Calu3 (cell line): ENCODE measurements at places on chromosomes 5 and 9. TPM values are rescaled to one million over a fixed set of nuclear protein-coding genes. Genes with fewer than 3 reads are reported as not detected.

The ANGPTL2 gene
- total RNA-seq = not detected in 2 replicates

DNA sequence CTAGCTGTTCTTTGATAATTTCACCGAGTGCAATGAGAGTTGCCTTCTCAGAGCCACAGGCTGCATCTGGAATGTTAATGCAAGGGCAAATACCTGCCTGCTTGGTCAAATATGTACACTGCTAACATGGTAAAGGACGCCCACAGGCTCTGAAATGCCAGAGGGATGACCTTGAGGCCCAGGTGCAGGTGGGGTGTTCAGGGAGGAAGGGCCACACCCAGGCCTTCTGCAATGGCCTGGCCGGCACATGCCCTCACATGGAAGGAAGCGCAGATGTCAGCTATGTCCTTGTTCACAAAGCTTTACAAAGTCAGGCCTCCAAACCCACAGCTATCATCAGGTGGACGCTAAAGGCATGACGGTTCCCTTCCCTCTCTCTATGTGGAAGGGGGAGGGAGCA lies 48.6 kb downstream of the HRH2 start:
- no peak for DNase-seq

The OTULINL gene
- 3.6 and 5.3 TPM in 2 replicates for total RNA-seq

DNA sequence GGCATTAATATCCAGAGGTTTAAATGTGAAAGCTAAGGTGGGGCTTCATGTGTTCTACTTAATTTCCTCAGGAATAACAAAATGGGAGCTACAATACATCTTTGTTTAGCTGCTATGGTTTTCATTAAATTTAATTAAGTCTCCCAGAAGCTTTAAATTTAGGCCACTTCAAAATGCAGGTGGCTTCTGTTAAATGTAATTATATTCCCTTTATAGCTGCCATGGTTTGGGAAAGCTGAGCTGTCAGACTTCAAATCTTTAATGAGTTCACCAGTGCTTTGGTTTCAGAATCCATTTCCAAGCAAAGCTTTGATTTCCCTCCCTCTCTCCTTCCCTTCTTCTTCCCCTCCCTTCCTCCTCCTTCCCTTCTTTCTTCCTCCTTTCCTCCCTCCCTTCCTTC lies 58.4 kb upstream of the FAM170A start:
- no peak for DNase-seq

DNA sequence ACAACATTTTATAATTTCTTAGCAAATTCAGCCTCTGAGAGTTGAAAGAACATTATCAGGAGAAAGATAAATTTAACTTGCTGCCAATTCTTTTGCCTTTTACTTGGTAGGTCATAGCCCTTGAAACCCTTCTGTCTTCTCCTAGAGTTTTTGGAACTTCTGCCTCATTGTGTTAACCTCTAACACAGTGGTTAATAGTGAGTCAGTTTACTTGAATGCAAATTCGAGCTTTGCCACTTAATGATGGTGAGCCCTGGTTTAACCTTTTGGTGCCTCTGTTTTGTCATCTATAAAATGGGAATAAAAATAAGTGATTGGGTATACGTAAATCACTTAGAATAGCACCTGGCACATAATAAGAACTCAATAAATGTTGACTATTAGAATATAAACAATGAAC lies 1.8 kb upstream of the INIP start:
- no peak for DNase-seq

DNA sequence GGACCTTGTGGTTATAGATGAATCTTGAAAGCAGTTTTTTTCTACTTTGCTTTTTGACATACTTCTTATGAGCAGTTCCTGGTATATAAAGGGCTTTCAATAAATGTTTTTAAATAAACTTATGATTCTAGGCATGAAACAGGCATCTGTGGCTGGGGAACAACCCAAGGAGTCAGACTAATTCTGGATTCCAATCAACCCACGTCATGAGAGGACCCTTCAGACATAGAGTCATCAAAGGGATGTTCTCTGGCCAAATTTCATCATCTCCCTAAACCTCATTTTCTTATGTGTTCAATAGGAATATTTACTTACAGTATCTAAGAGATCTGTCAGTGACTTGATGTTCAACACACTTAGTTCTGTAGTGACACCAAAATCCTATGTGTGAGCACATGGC lies 243.8 kb upstream of the ZNF462 start:
- DNase-seq = no peak

The NRARP gene
- 32.6 and 32.9 TPM in 2 replicates for total RNA-seq

DNA sequence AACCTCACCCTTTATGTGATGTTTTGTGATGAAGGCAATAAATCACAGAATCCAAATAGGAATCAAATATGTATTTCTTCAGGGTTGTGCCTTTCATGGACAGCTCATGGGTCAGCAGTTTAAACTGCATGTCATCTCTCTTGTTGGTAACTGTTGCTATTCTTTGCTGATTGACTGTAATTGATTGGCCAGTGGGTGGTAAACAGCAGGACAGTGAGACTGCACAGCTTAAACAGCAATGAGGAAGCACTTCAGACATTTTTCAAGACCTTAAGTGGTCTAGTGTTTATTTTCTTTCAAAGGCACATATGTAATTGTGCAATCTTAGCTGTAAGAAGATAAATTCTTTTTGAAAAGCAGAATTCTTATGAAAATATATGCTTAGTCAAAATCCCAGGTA lies 260.5 kb downstream of the COX7C start:
- DNase-seq = no peak

DNA sequence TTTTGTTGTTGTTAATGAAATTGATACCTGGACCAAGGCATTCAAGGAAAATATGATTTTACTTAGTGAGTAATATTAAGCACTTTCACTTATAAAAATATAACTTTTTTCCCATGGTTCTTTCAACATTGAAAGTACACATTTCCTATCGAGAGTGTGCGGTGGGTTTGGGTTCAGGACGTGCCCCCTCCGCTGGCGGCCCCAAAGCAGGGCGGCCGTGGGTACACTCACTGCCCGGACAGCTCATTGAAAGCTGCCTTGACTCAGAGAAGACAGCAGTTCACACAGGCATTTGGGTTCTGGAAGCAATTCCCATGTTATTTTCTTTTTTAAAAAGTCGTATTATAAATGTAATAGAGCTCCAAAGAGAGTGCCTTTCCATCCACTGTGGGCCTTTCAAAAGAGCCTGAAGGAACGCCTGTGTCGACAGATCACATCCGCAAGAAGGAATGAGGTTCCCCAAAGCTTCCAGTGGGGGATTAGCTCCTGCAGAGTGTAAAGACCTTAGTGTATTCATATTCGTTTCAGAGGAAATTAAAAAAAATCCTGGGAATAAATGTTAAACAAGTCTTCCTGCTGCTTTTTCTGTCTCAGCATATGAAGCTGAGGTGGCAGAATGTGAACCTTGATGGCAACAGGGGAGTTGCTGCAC lies 74.3 kb downstream of the PRDM6 start:
- DNase-seq = no peak

- no peak for DNase-seq
These were observed 128.5 kb upstream of the CDH10 start for GRCh38 chr5:24773261-24773660.

DNA sequence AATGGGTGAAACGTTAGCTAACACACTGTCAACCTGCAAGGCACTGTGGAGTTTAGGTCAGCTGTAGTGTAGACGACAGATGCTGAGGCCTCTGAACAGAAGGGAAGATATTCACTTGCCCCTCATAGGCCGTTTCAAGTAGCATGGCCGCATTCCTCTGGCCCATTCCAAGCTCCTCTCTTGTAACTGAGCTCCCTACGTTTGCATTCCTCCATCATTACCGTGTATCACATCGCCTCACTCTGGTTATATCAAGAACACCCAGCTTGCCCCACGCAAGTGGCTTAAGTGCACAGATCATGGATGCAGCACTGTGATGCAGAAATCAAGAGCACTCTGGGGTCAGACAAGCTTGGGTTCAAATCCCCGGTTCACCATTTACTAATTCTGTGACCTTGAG lies 43.3 kb downstream of the PRELID2 start:
- DNase-seq = no peak

DNA sequence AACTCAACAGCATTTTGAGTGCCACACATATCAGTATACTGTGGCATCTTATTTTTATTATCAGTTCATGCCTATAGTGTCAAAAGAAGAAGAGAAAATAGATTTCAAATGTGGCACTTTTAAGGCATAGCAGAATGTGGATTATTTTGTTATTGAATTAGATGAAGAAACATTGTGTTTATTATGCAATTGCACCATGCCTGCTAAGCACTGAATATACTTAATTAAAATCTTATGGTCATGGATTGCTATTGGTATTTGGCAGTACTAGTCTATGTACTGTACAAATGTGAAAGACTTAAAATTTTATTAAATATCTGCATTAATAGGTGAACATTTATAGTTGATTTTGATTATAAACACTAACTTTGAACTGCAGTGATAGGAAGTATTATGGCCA lies 128.8 kb downstream of the FER start:
- no peak for DNase-seq

GRCh38 chr9:27924502-27924901 lies 351.2 kb upstream of the C9orf72 start:
- DNase-seq = no peak

- peak; percentile 18 for DNase-seq
These were observed 2.6 kb upstream of the AFAP1L1 start for GRCh38 chr5:149268928-149269557.

DNA sequence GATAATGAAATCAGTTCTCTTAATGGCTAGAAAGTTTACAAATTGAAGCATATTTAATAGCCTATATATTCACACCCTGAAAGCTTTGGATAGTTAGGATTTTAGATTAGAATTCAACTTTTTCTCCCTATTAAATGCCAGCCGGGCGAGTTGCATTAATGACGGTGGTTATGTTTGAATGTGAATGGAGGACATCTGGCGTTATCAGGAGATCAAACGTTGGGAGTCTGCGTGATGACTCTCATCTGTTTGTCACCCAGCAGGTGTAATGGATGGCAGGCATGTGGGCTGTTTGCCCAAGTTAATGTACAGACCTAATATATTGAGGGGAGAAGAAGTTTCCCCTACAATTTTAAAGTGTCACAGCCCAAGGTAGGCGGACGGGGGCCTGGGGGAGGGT lies 1227.7 kb upstream of the WWC1 start:
- no peak for DNase-seq

The TAF11L5 gene
- total RNA-seq = not detected in 2 replicates

DNA sequence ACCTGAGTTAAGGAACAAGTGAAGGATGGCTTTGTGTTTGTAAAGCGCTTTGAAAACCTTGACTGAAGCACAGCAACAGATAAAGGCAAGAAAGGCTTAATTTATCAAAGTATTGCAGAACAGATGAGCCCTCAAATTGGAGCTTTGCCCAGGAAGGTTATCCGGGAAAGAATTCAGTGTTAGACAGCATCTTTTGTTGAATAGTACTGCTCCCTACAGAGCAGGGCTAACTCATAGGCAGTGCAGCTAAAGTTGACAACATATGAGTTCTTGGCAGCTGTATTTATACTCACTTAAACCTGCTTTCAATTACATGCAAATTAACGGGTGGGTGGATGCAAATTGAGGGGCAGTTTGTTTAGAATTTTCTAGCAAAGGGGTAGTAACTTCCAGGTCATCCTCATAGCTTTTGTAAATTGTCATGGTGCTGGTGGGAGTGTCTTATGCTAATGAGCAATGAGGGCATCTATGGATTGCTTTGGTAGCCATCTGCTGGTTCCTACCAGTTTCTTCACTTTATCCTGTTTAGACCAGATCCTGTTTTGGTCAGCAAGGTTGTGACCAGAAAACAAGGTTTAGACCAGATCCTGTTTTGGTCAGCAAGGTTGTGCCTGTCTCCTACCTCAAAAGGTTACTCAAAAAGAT lies 105.8 kb downstream of the GDA start:
- DNase-seq = no peak

DNA sequence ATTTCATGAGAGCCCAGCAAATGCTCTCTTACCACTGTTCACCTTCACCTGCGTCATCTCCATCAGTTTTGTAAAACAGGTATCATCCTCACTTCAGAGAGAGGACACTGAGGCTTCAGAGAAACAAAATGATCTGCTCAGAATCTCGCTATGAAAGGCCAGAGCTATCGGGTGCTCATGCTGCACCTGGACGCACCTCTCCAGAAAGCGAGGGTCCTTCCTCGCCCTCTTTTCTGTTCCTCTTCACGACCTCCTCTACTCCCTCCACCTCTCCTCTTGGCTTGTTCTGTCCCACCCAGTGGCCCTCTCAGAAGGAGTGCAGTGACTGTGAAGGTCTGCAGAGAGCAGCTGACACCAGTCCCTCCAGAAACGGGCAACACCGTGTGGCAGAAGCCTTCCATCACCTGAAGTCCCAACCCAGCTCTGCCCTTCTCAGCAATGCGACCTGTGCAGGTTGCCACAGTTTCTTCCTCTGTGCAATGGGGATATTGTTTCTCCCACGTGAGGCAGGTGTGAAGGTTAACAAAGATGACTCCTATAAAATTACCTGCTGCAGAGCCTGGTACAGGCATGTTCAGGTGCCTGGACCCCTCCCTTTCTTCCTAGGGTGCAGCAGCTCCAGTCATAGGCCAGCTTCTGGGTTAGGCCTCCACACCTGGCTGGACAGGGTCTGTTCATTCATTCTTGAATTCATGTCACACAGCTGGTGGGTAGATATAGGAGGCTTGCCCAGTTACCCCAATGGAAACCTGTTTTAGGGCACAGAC lies 45.3 kb upstream of the ANGPTL2 start:
- no peak for DNase-seq

The QRFP gene
- total RNA-seq = not detected in 2 replicates

DNA sequence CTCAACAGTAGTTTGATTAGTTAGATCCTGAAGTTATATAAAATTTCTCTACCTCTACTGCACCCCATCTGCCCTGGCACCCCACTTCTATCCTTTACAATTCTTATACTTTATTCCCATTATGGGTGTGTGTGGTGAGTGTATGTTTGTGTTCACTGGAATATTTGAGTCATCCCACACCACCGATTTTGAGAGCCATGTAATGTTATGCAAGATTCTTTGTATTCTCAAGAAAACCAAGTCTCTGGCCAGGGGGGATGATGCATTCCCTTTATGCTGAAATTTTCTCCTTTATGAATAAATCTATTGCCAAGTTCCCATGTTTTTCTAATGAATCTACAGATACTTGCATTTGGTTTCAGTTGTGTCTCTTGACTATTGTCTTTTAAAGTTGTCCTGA lies 266.8 kb downstream of the ARHGEF28 start:
- DNase-seq = no peak

DNA sequence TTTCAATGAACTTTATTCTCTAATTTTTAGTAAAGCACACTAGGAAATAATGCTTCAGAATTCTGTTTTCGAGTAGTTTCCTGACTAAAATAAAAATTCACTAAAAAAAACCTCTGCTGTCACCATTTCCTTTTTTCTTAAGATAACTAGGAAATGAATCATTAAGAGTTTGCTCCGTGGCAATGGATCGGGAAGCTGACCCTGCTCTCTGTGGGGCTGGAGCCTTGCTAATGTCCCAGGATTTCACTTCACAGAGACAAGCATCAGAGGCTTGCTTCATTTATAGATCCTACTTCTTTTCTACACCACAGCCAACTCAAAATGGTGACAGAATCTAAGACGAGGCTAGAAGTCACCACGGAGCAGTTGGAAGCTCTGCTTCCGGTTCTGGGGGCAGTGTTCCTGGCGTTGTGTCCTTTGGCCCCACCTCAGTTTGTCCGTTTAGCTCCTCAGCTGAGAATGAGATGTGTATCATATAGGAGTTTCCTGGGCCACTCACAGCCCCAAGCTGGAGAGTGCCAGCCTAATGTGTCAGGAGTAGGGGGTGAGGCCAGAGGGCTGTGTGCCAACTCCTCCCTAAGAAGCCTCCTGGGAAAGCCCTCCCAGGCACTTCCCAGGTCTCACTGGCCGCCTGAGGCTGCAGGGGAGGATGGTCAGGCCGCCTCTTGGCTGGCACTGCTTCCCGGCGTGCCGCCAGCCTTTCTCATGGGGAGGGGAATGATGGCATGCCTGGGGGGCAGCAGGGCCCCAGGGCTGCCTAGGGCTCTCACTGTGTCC lies 19.6 kb downstream of the TENT4A start:
- DNase-seq = no peak
